ENCODE measurements at places on chromosomes 6 and 20.

DNA sequence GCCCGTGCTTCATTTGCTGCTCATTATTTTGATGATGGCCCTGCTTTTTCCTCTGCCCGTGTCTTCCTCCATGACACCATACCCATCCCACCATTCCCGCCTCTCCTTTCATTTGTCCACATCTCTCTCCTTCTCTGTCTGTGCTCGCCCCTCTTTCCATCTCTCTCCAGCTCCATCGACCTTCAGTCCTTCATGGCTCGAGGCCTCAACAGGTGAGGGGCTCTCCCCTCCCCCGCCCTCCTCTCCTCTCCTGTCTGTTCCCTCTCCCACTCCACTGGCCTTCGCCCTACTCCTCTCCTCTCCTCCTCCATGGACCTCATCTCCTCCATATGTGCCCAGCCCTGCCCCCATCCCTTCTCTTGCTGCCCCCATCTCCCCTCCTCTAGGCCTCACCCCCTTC lies 12.1 kb upstream of the ZBTB9 start:
- DNase-seq: no peak

GRCh38 chr6:19024737-19025136 lies 637.6 kb downstream of the RNF144B start:
- DNase-seq: no peak

- DNase-seq: no peak
Observed at GRCh38 chr6:128666405-128666804, 146.0 kb upstream of the PTPRK start.

DNA sequence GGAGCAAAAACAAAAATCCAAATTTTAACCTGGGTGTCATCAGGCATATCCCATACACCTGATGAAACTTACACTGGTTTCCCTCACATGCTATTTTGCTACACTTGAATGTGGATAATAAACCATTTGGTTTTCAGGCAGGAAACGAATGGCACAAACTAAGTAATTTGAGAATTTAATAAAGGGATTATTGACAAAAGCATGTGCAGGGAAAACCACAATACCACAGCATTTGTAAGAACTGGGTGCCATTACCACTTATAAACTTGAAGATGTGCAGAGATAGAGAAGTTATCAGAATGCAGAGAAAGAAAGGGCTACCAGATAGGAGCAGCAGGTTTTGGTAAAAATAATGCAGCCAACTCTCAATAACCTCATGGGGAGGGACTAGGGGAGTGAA lies 151.2 kb downstream of the RFX6 start:
- no peak for DNase-seq

- DNase-seq: no peak
Observed at GRCh38 chr20:59945731-59946130, 5.5 kb downstream of the FAM217B start.

- no peak for DNase-seq
Observed at GRCh38 chr6:21180155-21180554, 413.4 kb upstream of the SOX4 start.

- DNase-seq: no peak
Observed at GRCh38 chr6:163173741-163174140, 240.8 kb upstream of the QKI start.

- no peak for DNase-seq
Observed at GRCh38 chr6:11822346-11822745, 43.7 kb upstream of the ADTRP start.

GRCh38 chr6:122116119-122116834 lies 283.2 kb upstream of the HSF2 start:
- DNase-seq: no peak

- no peak for DNase-seq
Observed at GRCh38 chr20:3916364-3916763, 27.2 kb downstream of the PANK2 start.

- no peak for DNase-seq
Observed at GRCh38 chr6:170152989-170153388, 137.9 kb downstream of the DLL1 start.

- DNase-seq: no peak
Observed at GRCh38 chr20:3572151-3572550, 91.0 kb downstream of the GFRA4 start.

DNA sequence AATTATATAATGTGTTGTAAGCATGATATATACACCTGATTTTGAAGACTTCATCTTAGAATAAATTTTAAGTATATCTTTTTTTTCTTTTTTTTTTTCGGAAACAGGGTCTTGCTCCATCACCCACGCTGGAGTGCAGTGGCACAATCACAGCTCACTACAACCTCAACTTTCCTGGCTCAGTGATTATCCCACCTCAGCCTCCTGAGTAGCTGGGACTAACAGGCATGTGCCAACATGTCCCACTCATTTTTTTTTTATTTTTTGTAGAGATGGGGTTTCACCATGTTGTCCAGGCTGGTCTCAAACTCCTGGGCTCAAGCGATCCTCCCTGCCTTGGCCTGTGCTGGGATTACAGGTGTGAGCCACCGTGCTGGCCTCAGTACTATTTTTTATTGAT lies 17.1 kb downstream of the VPS52 start:
- DNase-seq: no peak

- DNase-seq: no peak
Observed at GRCh38 chr20:18279242-18279641, 9.1 kb upstream of the ZNF133 start.

DNA sequence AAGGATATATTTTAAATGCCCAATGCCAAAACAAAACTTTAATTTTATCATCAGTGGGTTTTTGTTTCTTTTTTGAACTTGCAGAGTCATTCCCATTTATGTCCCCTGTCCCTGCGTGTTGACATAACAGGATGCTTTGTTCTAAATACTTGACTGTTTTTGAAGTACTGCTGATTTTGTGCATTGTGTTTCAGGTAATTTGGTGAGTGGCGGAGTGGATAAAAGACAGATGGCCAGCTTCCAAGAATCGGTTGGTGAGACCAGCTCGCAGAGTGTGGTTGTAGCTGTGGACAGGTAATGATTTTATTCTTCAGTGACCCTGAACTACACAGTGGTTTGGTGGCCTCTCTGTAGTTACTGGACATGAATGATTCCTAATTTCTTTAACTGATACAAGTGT lies 50.5 kb upstream of the CSE1L start:
- DNase-seq: no peak

- no peak for DNase-seq
Observed at GRCh38 chr20:40397467-40397866, 291.6 kb downstream of the MAFB start.

GRCh38 chr6:15044146-15044882 lies 201.6 kb upstream of the JARID2 start:
- no peak for DNase-seq

DNA sequence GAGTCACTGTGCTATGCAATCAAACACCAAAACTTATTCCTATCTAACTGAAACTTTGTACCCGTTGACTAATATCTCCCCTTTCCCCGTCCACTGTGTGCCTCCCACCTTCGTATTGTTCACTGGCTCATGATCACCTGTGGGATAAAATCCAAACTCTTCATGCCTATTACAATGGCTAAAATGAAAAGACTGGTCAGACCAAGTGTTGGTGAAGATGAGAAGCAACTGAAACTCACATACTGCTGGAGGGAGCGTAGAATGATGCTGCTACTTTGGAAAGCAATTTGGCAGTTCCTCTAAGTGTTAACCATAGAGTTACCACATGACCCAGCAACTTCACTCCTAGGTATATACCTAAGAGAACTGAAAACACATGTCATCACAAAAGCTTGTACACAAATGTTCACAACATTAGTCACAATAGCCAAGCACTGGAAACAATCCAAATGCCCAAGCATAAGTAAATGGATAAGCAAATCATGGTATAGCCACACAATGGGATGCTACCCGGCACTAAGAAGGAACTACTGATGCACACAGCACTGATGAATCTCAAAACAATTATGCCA lies 13.1 kb downstream of the RPS10 start:
- no peak for DNase-seq

GRCh38 chr20:53302695-53303412 lies 290.8 kb downstream of the ZNF217 start:
- no peak for DNase-seq

GRCh38 chr6:4349931-4350330 lies 214.6 kb upstream of the ECI2 start:
- no peak for DNase-seq

GRCh38 chr6:166267526-166267925 lies 40.7 kb downstream of the PRR18 start:
- peak; percentile 52 for DNase-seq

- DNase-seq: no peak
Observed at GRCh38 chr6:13278991-13279390, 49.3 kb downstream of the TBC1D7 start.

DNA sequence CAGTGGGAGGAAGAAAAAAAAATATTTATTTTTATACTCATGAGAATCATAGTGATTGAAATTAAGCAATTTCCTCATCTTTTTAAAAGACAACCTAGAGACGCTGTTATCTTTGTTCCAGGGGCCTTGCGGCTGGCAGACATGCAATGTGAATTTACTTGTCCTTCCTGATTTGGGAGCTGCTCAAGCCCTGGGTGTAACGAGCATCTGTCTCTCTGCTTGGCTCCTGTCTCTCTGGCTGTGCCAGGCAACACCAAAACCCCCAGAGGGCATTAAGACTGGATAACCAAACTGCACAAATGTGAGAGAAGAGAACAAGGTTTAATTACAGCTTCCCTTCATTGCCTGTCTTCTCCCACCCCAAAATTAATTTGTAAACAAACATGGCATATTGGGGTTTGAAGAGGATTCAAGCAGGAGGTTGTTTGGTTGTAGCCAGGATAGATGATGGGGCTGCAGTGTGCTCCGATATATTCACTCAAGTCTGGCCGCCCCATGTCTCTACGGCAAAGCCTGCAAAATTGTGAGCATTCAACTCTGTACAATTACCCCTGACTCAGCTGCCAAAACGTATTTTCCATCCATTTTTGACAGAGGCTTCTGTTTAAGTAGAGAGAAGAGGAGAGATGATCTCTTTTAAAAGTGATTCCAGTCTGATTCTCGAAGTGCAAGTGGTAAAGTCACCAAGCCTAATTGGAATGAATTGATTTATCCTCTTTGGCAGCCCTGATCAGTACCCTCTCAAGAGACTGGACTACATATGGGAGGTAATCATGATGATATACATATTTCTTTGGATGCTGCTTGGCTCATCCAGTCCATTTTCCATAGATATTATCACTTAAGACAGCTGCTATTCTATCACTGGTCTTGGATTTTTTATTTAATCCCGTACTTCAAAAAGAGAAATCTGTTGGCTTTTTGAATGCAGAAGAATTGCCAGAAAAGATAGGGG lies 170.2 kb downstream of the SLC24A3 start:
- no peak for DNase-seq

GRCh38 chr6:102417368-102417998 lies 1024.0 kb downstream of the GRIK2 start:
- DNase-seq: no peak

- peak; percentile 93 for DNase-seq
Observed at GRCh38 chr6:3001773-3002293, 2.1 kb downstream of the NQO2 start.

GRCh38 chr6:7087066-7087465 lies 20.7 kb upstream of the RREB1 start:
- peak; percentile 45 for DNase-seq

DNA sequence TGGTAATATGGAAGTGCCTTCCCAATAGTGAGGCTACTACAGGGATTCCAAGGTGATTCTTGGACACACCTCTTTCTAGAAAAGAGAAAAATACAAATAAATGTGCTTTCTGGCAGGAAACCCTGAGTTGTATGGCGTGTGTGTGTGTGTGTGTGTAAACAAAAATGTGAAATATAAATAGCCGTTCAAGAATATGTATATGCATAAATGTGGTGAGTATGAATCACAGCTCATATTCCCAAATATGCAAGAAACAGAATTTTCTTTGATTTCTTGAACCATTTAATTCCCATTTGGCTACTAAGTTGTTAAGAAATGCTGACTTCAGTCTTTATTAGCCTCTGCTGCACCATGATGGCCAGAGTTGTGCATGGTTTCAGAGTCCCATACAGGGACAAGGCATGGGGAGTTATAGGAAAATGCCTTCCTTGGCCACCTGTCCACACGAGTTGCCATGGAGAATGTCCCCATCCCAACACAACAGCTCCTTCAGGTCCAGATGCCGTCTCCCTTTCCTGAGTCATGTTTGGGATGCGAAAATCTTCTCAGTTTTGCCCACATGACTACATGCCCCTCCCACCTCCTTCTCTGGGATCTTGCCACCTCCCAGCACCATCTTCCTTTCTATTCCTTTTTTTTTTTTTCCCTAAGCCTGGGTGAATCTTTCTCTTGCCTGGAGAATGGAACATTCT lies 312.4 kb upstream of the ECI2 start:
- no peak for DNase-seq

DNA sequence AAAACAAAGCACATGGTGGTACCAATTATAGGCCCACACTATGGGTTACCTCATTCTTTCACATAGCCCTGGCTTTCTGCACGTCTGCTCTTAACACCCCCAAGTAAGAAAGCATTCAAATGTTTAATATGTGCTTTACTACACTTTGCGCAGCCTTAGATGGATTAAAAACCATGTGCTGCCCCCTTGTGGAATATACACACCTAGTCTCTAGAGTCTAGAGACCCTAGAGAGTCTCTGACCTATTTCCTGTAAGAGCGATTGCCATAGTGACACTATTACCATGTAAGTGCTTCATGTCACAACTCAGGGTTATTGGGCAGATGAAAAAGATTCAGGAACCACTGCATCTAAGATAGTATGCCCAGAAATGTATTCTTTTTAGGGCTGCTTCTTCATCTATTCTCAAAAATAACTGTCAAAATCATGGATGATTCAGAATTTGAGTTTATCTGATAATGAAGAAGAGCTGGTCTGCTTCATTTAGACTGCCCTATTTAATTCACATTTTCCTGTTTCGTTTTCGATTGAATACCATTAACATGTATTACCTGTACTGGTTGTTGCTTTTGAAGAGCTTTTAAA lies 186.3 kb downstream of the ADGB start:
- DNase-seq: peak; percentile 34

GRCh38 chr6:5025911-5026819 lies 22.3 kb upstream of the RPP40 start:
- DNase-seq: peak; percentile 32

DNA sequence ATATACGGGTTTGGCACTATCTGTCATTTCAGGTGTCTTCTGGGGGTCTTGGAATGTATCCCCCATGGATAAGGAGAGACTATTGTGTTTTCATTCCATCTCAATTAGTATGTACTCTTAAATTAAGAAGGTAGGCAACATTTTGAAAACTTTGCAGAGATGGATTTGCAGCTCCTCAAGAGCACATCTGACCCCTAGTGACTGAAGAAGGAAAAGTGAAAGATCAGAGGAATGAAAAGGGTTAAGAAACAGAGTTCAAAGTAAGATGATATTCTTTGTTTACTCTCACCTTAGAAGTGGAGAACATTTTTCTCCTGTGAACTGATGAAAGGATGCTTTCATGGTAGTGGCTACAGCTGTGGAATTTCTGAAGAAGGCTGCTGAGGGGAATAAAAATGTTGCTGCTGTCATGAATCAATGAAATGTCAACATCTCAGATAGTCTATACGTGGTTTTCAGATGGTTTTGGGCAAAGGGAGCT lies 41.5 kb downstream of the SH3BGRL2 start:
- no peak for DNase-seq

GRCh38 chr6:68635412-68635705 lies 277 bp downstream of the ADGRB3 start:
- no peak for DNase-seq
